Activated naive CD4-positive, alpha-beta T cell treated with Interleukin-2 at 50 U/mL for 16 hours (primary cell): ENCODE measurements at places on chromosomes 3 and 15.

- no peak for DNase-seq
Measured at GRCh38 chr15:57253082-57253481, 123.2 kb upstream of the CGNL1 start.

DNA sequence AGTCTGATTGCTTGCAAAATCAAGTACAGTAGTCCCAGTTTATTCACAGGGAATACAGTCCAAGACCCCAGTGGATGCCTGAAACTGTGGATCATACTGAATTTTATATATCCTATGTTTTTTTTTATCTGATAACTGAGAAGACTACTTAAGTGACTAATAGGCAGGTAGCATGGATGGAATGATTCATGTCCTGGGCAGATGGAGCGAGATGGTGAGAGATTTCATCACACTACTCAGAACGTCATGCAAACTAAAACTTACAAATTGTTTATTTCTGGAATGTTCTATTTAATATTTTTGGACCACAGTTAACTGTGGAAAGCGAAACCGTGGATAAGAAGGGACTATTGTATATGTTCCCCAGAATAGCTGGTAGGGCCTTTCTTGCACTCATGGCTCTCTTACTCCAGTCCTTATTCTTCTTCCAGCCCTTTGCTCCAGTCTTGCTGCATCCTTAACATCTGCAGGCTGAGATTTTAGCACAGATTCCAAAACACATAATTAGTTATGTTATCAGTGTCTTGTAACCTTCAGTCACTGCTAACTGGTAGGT lies 290.0 kb downstream of the ADAMTSL3 start:
- DNase-seq, result no peak

DNA sequence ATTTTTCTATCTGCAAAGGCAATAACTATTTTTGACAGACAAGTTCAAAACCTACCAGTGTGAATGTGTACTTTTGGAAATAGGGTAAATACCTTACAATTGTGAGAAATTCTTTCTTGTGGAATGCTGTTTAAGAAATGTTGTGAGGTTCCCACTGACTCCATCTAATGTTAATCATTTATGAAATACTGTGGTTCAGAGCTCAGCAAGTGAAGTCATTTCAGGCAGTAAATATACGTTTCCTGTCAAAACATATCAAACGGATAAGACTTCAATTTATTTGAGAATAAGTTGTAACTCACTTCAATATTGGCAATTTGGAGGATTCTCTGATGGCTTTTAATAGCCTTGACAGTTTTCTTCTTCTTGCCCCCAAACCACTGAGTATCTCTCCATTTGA lies 16.4 kb downstream of the TAFA4 start:
- DNase-seq, result no peak

GRCh38 chr3:61617041-61617440 lies 55.7 kb downstream of the PTPRG start:
- no peak for DNase-seq

DNA sequence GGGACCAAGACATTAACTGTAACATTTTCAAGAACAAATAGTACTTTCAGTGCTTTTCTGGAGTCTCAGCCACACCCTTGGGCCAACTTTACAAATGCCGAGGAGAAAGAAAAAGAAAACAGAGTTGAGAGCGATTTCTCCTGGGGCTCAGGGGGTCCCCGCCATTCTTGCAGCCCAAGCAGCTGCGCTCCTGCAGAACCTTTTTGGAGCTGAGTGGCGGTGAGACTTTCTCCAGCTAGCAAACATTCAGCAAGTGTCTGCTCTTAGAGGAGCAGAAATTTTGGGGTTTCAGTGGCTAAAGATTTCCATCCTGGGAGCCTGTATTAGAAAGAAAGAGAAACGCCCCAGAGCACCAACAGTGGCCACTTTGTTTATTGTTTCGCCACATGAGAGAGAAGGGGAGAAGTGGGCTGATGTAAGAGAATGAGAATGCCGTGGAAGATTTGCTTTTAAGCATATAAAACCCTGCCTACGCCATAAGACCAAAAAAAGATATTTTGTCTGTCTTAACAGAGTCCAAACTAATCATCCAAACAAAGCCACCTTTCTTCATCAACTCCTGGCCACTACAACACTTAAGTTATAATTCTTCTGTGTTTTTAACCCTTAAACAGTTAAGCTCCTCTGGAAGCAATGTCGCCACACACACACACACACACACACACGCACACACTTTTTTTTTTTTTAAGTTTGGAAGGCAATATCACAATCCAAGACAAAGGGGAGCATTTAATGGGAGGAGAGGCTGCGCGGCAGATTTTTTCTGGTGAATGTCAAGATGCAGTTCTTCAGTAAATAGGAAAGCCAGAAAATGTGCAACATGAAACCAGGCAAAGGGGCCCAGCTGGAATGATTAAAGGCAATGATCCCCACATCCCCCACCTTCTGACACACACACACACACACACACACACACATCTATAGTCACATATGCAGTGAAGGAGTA lies 19.2 kb downstream of the EID1 start:
- DNase-seq, result no peak

DNA sequence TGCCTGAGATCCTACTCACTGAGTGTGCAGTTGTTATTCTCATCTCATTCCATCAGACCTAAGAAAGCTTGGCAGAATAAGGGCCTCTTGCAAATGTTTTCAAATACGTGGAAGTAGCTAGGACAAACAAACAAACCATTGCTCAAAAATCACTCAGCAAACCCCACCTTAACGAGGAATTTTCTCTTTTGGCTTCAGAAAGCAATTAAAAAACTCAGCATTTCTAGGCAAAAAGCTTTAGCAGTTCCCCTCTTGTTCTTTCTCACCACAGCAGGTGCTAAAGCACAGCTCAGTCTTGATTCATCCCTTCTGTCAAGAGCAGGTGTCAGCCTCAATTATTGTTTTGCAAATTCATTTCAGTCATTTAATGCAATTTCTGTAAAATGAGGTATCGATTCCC lies 58.6 kb upstream of the NUDT16 start:
- no peak for DNase-seq

- peak; percentile 42 for DNase-seq
Measured at GRCh38 chr3:58116161-58116955, 94.4 kb downstream of the DNASE1L3 start.

- no peak for DNase-seq
Measured at GRCh38 chr15:94460624-94461023, 229.3 kb downstream of the MCTP2 start.

- DNase-seq, result peak; percentile 98
Measured at GRCh38 chr15:66497502-66498455, at the start of gene SNAPC5. Gene SNAPC5, minus strand, starts transcription at chr15:66497762. Its CDS starts 31 bp downstream, at chr15:66497731.

DNA sequence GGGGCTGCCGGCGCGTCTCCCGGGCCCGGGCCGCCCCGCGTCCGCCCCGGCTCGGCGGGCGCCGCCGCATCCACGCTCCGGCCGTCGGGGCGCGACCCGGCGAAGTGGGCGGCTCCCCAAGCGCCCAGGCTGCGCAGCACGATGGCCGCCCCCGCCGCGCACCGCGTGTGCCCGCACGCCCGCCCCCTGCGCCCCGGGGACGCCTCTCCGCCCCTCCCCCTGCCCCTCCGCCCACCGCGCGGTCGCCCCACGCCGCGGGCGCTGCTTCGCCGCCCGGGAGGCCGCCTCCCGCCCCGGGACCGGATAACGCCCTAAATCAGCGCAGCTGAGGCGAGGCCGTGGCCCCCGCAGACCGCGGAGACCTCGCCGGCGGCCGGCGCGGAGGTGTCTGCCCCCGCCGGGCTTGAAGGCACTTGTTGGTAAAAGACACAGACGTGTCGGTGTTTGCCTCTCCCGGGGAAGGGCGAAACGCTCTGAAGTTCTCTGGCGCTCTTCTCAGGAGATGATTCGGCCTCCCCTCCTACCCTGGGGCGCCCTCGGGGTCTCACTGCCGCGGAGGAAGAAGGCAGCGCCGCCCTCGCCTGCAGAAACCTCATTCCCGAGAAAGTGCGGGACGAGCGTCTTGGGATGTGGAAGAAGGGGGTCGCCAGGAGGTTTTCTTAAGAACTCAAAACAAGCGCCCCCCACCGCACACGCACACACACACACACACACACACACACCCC lies at the start of gene BNC1:
Gene BNC1 (minus strand): TSS at position 106 of the 725 bp plus-strand sequence. CDS start 36 bp downstream, at position 70.
- no peak for DNase-seq

DNA sequence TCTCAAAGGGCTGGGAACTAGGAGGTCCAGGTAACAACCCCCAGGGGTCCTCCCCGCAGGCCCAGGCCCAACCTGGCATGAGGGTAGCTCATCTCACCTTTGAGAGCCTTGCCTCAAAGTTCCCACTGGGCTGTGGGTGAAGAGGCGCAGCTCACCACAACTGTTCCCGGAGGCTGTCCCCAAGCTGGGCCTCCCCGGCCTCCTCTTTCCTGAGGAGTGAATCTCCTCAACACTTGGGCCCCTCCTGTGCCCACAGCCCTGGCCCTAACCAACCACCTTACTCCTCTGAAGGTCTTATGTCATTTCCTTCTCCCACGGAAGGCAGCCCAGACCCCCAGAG lies 27.5 kb upstream of the CORO2B start:
- DNase-seq, result no peak

DNA sequence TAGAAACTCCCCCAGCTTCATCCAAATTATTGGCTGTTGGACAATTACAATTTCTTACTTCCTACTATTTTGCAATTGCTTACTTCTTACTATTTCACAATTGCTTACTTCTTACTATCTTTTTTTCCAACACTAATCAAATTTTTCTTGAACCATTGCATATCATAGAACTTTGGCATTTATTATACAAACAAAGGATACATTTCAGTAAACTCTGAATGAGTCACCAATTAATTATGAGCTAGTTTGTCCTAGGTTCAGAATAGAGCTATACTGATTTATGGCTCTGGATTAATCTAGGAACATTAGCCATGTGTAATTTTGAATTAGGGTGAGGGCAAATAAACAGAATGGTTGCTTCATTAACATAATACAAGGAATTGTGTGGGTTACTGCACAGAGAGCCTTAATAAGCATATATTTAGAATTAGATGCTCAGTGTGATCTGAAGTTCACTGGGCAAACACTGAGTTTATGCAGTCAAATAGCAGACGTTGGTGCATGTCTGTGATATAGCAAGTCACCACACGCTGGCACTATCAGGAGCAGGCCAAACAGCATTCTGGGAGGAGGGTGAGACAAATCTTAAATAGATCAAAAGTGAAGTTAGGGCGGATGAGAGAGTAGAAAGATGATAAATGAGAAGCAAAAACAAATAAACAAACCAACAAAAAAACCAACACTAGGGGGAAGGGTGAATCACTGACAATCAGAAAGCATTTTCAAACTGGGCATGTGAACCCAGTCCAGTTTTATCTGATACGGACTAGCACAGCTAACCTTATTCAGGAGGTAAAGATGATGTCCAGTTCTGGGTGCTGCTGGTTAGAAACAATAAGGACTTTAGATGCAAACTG lies 21.5 kb downstream of the GABRR3 start:
- no peak for DNase-seq

DNA sequence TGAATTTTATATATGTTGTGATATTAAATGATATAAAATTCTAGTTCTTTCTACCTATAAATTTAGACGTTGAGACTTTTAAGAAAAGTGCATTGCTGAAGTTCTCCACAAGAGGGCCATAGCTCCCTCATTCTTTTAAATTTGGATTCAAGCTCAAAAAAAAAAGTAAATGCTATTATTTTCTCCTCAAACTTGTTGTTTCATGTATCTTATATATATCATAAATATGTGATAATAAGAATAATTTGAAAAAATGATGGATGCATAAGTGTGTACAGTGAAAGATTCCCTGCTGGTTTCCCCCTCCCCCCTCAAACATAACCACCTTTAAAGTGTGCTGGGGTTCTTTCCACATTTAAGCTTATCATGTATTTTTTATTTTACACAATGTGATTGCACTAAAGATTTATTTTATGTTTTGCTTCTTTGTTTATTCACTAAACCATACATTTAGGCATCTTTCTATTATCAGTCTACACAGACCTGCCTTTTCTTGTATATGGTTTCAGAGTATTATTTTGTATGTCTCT lies 769.4 kb upstream of the GOLIM4 start:
- DNase-seq, result no peak
